ENCODE measurements at places on chromosomes 1 and 21.

GRCh38 chr21:36909901-36910561, 56.4 kb downstream of the HLCS start:
- no peak for DNase-seq

GRCh38 chr1:145965119-145965744, 742 bp downstream of the POLR3GL start:
- no peak for DNase-seq

- no peak for DNase-seq
Measured at GRCh38 chr1:167273027-167273800, 52.5 kb downstream of the POU2F1 start.

DNA sequence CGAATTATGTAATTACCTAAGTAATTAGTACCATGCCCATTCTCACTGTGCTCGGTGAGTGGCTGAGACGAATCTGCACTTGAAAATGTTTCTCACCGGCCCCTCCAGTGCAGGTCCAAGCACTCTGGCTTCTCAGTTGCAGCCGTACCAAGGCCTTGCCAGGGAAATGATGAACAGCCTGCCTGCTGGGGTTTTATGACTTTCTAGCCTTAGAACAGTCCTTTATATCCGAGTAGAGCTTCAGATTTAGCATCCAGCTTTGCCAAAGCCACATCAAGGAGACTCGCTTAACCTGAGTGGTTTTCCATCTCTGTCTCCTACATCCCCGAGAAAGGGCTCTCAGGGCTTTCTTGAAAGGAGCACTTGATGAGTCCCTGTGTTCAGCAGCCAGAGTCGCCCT, 83.4 kb downstream of the GREM2 start:
- DNase-seq, result no peak

DNA sequence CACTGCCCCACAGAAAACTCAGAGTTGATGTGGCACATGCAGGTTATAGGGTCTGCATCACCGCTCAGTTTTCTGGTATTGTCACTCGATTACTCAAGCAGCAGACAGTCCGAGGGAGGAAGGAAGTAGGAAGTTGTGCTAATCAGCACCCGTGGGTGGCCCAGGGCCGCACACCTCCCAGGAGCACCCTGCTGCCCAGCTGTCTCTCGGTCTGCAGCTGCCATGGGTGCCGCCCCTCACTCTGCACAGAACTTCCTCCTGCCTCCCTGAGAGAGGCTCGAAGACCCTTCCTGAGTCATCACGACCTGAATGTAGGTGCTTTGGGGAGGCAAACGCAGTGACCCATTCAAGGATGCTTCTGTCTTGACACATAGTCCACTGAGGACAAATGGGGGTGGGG, 4.2 kb upstream of the TFF3 start:
- no peak for DNase-seq

GRCh38 chr1:9202240-9202870, 32.2 kb upstream of the H6PD start:
- no peak for DNase-seq

- no peak for DNase-seq
Measured at GRCh38 chr1:7107109-7107830, 322.0 kb downstream of the CAMTA1 start.

Measured in RWPE2 (cell line).